ENCODE measurements at places on chromosomes 16 and 17.

DNA sequence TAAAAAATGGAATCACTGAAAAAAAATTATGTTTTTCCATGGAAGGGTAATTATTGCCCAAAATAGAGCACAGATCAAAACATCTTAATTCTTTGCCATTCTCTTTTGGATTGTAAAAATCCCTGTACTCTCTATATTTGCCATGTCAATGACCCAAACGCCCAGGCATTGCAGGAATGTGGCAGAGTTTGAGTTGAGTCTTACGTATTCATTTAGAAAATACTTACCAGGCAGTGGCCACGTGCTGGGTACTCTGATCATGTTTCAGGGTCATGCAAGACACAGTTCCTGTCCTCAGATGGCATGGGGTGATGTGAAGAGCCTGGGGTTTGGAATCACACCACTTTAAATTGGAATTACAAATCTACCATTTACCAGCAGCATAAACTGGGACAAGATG lies 267.7 kb downstream of the ABCC12 start:
- DNase-seq = no peak

DNA sequence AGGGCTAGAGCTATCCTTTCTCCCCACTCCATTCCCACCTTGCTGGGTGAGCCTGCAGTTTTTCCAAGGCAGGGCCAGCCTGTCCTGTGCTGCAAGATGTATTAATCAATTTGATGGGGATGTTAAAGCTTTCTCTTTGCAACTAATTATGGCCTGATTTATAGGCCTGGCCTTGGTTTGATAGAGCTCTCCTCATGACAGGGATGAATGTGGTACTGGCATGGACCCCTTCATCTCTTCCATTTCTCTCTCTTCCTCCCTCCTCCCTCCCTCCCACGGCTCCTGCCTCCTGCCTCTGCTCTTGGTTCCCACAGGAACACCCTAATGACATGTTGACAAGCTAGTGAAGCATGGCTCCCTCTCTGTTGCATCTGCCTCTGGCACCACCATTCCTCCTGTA lies 47.2 kb upstream of the SKAP1 start:
- DNase-seq = no peak

DNA sequence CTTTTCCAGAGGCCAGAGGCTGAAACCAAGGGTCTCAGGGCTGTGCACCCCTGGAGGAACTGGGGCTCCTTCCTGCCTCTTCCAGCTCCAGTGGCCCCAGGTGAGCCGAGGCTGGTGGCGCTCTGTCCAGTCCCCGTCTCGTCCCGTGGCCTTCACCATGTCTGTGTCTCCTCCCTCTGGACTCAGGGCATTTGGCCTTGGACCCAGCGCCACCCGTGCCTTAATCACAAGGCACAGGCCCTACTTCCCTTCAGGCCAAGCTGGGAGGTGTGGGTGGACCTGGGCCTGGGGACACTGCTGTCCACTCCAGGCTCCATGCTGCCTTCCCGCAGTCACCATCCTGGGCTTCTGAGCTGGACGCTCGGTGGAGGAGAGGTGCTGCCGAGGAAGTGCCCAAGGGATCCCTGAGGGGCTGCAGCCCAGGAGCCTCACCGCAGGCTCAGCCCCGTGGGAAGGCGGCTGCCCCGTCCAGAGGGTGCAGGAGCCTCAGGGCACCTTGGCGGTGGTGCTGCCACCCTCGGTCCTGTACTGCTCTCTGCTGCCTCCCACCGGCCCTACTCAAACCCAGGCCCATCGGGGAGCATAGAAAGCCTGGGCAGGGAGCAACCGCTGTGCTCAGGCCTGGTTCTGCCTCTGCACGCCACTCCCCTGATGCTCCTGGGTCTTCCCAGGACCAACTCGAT lies 9.6 kb upstream of the APRT start:
- DNase-seq = no peak

GRCh38 chr17:77869665-77870132 lies 88.8 kb upstream of the TNRC6C start:
- no peak for DNase-seq

Measured in NCI-H2227 treated with DMSO at 0.1 percent for 48 hours (cell line).